Astrocyte of the hippocampus (primary cell): ENCODE measurements at places on chromosomes 16 and 17.

DNA sequence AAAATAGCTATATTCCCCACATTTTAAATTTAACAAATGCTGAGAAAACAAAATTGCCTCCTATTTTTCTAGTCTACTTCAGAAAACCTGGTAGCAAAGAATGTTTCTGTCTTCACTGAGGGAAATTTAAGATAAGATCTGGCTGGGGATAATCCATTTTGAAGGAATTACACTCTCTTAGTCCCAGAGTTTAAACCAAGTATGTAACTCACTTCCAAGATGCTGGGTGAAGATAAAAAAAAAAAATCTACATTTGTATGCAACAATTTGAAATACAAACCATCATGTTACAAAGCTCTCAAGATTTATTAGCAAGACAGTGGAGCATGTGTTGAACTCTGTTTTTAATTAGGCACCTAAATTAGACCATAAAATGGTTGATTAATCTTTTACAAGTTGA lies 5.7 kb downstream of the HS3ST3B1 start:
- no peak for DNase-seq

- DNase-seq, result no peak
These were observed 595 bp downstream of the BICDL2 start for GRCh38 chr16:3035972-3036725.

DNA sequence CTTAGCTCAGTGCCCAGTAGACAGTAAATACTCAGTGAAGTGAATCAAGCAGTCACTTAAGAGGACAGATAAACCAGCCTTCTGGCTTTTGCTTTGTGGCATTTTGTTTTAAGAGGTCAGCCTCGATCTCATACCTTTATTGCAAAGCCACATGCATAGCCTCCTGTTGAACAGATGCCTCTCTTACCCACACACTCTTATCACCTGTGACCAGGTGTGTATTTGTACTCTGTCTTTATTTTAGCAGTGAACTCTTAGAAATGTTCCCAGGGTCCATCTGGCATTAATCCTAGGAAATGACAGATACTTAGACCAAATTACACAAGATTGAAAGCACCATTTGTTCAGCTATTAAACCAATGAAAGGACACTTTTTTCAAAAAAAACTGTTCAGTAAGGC lies 1426.5 kb downstream of the CDH11 start:
- no peak for DNase-seq

GRCh38 chr17:58313815-58314705 lies 14.5 kb downstream of the TSPOAP1 start:
- DNase-seq, result no peak

- peak; percentile 32 for DNase-seq
These were observed 39.2 kb downstream of the CEP112 start for GRCh38 chr17:66152756-66153155.

DNA sequence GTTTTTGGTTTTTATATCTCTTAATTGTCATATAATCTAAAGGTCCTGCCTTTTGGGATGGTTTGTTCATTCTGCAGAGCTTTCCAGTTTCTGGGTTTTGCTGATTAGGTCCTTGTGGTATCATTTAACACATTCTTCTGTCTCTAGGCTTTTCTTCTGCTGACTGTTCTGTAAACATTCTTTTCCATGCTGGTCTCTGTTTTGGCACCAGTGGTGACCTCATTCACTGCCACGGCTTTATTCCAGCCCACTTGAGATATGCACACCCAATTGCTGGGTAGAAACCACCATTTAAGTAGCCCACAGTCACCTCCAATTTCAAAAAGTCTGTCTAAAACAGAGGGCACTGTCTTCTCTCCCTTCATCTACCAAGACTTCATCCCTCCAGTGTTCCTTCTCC lies 31.1 kb upstream of the COX10 start:
- DNase-seq, result peak; percentile 92

DNA sequence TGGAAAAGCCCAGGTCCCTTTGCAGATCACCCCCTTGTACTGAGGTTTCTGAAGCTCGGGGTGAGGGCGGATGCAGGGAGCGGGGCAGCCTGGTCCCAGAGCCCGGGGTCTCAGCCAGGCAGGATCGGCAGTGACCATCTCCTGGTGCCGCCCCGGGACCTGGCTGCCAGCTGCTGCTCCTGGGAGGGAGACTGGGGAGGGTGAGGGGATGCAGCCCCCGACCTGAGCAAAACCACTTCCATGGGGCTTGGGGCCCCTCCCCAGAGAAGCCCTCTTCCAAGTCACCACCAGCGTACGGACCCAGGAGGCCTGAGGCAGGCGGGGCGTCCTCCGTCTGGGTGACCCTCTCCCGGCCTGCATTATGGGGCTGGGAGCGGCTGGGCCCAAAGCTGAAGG lies 14.8 kb downstream of the CD7 start:
- no peak for DNase-seq

DNA sequence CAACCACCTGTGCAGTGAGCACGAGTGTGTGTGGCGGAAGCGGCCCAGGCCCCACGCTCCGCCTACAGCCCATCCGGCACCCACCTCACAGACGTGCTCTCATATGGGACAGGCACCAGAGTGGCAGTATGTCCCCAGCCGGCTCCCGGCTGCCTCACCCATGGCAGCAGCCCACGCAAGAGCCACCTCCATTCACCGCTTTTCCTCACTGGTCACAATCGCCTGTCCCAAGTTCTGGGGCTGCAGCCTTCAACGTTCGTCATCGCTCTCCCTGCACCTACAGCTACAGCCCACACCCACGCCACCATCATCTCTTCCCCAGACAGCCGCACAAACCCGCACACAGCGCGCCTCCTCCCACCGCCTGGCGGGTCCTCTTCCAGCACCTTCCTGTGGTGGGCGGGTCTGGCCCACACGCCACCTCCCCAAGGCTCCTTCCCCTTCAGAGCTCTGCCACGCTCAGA lies 17.5 kb upstream of the TRAP1 start:
- DNase-seq, result no peak

- DNase-seq, result no peak
These were observed 6.0 kb downstream of the RHOT1 start for GRCh38 chr17:32148351-32148750.

DNA sequence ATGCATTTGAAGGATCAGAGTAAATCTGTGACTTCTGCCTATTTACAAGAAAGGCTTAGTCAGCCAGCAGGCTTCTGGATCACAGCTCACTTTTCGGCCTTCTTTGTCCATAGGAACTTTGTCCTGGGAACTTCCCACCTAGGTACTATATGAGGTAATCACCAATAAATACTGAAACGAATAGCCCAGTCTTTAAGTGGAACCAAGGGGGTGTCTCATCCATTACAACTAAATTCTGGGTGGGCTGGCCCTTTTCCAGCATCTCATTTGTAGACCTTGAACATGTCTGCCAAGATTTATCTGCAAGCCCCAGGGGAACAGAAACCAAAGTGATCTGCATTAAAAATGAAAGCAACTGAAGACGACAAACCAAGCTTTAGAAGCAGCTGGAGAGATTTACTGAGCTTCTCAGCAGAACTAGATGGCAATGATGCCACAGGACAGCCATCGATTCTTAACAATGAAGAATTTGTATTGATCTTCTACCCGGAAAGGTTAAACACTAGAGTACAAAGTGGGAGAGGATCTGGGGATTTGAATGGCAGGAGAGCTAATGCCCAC lies 55.5 kb downstream of the SNX11 start:
- peak; percentile 63 for DNase-seq

GRCh38 chr16:81748476-81749198 lies 30.5 kb upstream of the PLCG2 start:
- DNase-seq, result no peak

- DNase-seq, result peak; percentile 78
These were observed 747 bp downstream of the ATXN7L3 start for GRCh38 chr17:44198721-44199552.

DNA sequence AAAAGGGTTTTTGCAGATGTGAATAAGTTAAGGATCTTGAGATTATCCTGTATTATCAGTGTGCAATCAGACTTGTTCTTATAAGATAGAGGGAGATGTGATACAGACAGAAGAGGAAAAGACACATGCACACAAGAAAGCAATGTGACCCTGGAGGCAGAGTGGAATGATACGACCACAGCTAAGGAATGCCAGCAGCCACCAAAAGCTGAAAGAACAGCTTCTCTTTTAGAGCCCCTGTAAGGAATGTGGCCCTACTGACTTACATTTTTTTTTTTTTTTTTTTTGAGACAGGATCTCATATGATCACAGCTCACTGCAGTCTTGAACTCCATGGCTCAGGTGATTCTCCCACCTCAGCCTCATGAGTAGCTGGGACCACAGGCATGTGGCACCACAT lies 62.3 kb upstream of the CNTNAP4 start:
- DNase-seq, result no peak

- DNase-seq, result no peak
These were observed at the start of gene EVPLL for GRCh38 chr17:18377437-18378204. Gene EVPLL (plus strand): TSS chr17:18377778. CDS start chr17:18380938, 3,160 bp downstream.

- DNase-seq, result no peak
These were observed 14.1 kb downstream of the DHRS7B start for GRCh38 chr17:21140911-21141310.

- peak; percentile 86 for DNase-seq
These were observed 45.1 kb downstream of the MYH11 start for GRCh38 chr16:15811481-15812400.

DNA sequence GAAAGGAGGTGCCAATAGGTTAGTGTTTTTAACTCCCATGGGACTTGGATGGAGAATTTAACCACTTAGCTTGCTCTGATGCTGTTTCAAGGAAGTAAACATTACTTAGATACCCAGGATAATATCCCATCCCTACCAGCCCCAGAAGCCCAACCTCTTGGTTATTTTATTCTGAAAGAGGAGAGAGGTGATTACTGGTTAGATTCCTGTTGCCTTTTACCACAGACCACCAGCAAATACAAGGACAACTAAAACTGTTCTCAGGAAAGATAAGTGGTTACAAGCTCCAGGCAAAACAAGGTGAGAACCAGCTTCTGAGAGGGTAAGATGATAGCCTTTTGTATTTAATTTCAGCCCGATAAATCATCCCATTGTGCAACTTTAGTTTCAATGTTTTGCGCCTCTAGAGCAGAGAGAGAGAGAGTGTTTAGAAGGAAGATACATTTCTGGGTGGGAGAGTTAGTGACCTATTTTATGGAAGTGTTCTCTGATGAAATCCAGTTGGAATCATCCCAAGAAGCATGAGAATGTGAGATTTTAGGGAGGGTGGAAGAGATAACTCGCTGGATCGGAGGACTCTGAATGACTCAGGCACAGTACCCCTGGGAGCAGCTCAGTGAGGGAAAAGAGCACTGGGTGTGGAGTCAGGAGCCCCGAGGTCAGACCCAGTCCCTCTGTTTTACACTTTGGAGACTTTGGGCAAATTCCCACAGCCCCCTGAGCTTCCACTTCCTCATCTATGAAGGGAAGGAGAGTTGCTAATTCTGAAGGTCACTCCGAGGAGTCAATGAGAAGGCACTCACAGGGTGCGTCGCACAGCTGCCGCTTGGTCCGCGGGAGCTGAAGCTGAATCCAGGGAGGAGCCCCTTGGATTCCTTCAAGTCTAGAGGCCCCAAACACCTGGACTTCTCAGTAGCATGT lies 12.1 kb downstream of the GLP2R start:
- DNase-seq, result peak; percentile 16

DNA sequence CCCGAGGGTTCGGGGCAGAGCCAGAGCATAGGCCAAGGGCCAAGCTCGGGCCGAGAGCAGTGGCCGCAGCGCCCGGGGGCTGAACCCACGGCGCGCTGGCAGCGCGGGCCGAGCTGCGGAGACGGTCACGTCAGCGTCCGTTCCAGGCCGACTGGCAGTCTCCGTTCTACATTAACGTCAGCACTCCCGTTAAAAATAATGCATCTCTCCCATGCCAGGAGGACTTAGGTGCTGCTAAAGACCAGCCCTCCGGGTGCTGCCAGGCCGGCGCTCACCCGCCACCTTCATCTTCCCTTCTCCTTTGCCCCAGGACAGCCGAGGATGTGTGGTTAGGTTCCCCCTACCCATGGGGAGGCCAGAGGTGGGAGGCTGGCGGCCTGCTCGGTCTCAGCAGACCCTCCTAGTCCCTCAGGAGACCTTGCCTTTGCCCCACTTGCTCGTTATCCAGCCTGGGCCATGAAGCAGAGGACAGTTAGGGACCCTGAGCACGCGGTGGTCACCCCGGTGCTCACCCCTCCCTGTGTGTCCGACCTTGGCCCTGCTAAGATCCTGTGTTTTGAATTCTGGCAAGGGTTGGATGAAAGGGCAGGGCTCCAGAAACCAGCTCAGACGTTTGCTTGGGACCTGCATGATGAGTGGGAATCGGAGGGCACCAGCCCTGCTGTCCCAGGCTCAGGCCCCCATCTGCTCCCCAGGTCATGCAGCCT lies 572 bp downstream of the MPG start:
- peak; percentile 75 for DNase-seq

GRCh38 chr17:49518346-49519078 lies 23.4 kb downstream of the NGFR start:
- DNase-seq, result no peak

GRCh38 chr17:72613396-72613795 lies 479.1 kb downstream of the SLC39A11 start:
- no peak for DNase-seq

GRCh38 chr16:10069374-10069773 lies 112.9 kb downstream of the GRIN2A start:
- DNase-seq, result no peak

GRCh38 chr17:9566067-9566466 lies 9.6 kb downstream of the STX8 start:
- peak; percentile 44 for DNase-seq

DNA sequence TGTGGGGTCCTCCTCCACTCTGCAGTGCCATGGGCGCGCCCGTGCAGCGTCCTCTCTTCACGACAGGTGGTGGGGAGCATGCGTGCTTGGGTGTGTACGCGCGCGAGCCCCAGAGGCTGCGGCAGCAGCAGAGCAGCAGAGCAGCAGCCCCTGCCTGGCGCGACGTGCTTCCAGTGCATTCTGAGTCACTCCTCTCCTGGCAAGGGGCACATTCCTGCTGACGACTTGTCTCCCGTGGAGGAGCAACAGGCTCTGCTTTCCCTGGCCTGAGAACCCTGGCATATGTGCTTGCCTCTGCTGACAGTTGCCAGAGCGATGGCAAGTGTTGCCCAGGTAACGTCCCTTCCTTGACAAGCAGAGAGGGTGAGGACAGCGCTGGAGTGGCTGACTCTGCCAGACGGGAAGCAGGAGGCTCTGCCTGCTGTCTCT lies 133.8 kb upstream of the PLCG2 start:
- peak; percentile 97 for DNase-seq

DNA sequence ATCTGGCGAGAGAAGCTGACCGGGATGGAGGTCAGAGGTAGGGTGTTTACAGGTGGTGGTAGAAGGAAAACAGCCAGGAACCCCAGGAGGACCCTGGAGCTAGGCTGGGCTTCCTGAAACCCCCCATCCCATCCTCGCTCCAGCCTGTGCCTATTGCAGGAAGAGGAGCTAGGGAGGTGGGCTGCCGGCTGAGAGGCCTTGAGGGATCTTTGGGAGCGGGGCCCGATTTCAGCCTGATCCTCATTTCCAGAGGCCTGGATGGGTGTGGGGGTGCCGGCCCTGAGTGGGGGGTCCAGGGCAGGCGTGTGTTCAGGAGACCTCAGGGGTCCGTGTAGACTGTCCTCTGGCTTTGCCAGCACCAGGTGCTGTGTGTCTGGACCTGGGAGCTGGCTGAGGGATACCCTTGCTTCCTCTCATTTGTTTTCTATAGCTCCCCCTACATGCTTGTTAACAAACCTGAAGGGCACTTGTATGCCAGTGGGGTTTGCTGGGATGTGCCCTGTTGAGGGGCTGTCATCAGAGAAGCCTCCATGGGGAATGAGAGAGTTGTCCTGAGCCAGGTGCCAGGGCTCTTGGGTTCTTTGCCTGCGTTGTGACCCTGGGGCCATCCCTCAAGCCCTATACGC lies 18.9 kb upstream of the RAP1GAP2 start:
- DNase-seq, result no peak

- no peak for DNase-seq
These were observed 127.0 kb upstream of the PMFBP1 start for GRCh38 chr16:72298961-72299360.
